ENCODE measurements at places on chromosomes 6 and 20.
A peak's percentile ranks its signal among the peaks of the same experiment; 100 is the strongest.

DNA sequence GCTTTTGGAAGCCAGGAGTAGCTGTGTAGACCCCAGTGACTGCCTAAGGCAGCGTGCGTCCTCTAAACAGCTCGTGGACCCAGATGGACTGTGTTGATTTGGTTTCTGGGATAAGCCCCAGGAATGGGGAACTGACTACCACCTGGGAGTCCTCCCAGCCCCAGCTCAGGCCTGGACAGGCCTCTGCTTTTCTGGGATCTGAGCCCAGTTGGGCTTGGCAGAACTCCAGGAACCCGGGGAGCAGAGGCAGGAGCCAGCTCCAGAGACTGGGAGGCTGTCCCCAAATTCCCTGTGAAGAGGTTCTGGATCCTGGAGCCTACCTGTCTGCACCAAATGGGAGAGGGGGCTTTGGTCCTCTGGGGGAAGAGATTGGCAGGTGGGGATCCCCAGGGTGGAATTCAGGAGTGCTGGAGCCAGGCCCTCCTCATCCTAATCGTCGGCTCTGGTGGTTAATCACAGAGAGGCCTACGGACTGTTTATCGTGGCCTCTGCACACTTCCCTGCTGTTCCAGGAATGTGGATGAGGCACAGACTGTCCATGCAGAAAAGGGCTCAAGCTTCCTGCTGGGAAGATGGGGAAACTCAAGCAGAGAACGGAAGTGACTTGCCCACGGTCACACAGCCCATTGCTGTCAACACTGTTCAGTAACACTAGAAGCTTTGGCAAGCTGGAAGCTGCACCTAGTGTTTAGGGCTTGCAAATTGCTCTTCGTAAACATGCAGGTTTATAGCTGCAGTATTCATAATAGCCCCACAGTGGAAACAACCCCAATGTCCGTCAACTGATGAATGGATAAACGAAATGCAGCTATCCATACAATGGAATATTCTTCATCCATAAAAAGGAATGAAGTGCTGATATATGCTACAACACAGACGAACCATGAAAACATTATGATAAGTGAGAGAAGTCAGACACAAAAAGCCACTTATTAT is 100.6 kb downstream of the KCNB1 start:
- peak; percentile 59 for DNase-seq

DNA sequence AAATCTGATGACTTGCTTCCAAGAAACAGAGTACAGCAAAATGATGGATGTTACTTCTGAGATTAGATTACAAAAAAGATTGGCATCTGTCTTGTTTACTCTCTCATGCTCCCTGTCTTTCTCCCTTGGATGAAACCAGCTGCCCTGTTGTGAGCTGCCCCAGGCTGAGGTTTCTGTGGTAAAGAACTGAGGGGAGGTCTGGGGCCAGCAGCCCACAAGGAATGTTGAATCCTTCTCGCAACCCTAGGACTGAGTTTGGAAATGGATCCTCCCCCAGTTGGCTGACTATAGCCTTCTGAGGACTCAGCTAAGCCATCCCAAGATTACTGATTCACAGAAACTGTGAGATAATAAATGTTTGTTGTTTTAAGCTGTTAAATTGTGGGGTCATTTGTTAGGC is 5.6 kb upstream of the HECA start:
- no peak for DNase-seq

DNA sequence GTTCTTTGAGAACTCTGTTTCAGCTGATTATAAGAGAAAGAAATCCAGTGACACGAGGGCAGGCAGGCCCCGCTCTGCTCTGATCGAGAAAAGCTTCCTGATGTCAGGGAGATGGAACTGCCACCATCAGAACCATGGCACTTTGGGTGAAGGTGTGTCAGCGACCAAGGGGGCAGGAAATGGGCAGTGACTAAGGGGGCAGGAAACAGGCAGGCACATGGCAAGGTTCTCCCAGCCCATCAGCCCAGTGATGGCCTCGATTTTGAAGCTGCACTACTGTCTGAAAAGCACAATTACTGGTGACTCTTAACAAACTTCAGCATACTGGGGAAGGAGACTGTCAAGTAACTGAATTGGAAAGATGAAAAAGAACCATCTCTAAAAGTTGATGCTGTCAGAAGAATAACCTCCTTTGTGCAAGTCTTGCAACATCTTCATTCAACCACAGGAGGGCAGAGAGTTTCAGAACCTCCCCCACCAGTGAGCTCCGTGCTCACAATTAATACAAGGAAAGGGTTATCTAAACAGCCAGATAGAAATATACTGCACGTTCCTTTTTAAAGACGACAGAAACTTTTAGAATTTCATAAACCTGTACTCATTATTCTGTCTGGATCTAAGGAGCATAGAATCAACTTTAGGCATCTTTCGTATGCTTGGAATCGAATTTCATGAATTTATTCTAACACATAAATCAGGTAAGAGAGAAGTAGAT is 39.1 kb downstream of the TMX4 start:
- no peak for DNase-seq

DNA sequence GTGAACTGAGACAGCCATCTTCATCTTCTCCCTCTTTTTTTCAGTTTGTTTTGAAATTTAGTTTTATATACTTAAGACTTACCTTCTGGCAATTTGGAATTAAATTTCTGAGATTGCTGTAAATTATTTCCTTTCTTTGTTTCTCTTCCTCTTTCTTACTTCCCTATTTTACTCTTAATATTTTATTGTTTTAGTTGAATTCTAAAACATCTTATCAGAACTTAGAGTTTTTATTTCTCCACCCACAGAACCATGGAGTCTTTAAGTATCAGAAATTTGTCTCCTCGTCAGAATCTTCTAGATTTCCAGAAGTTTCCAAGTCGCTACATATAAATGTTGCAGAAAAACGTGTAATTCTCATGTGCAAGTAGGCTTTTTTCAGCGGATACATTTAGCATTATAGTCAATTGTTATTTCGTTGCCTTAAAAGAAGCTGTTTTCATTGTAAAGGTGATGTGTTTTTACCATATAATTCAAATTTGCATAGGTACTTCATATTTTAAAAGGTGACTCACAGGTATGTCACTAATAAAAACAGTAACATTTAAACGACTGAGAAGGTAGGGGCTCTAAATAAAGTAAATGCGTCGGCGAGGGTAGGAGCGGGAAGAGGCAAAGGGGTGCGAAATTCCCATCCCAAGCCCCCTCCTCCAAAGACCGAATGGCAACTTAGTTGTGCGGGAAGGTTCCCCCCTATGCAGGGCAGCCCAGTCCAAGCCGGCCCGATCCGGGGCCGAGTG is 866 bp upstream of the MYO6 start:
- no peak for DNase-seq

GRCh38 chr20:52941808-52942207 is 30.4 kb upstream of the TSHZ2 start:
- no peak for DNase-seq

Measured in NCI-H2081 treated with DMSO at 0.1 percent for 48 hours (cell line).